ENCODE measurements at places on chromosomes 4 and X. TPM values are rescaled to one million over a fixed set of nuclear protein-coding genes. Genes with fewer than 3 reads are reported as not detected.

Gene ABHD18
- 9.9 TPM for polyA plus RNA-seq

Gene SATL1
- polyA plus RNA-seq: 1.5 TPM

Gene SMR3B
- polyA plus RNA-seq: not detected

Gene NHS
- polyA plus RNA-seq: 14.7 TPM

Gene TCEANC
- polyA plus RNA-seq: 6.0 TPM

Gene ARR3
- polyA plus RNA-seq: not detected

Gene SUPT20HL2
- polyA plus RNA-seq: not detected

All from spinal cord (tissue), 10 donors.